Erythroblast (primary cell): ENCODE measurements at places on chromosomes 12 and 14.
A peak's percentile ranks its signal among the peaks of the same experiment; 100 is the strongest.

GRCh38 chr14:50606468-50606867, 46.5 kb downstream of the ATL1 start:
- no peak for DNase-seq

DNA sequence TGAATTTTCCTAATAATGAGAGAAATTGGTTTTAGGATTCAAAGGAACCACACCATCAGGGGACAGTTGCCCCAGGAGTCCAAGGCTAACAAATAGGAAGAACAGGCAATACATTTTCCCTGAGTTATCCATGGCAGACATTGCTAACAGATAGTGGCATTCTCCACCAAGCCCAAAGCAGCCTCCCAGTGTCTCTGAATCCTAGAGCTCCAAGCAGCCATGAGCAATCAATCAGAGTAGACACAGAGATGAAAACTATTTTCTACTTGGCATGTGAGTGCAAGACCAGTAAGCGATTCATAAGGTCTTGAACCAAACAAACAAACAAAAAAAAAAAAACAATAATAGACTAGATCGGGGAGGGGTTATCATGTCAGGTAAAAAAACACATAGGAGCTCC, 515.7 kb downstream of the MED13L start:
- DNase-seq, result no peak

GRCh38 chr12:41073633-41074472, 114.3 kb upstream of the PDZRN4 start:
- no peak for DNase-seq

DNA sequence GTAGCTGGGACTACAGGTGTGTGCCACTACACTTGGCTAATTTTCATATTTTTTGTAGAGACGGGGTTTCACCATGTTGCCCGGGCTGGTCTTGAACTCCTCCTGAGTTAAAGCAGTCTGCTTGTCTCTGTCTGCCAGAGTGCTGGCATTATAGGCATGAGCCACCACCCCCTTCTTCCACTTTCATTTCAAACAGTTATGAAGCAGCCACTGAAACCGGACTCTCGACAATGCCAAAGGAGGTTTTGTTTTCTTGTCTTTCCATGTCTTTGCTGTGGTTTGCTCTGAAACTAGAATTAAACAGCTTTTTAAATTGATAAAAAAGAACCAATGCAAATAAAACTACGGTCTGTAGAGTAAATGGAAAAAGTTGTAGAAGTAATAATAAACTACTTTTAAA, 30.4 kb downstream of the RAP1B start:
- DNase-seq, result no peak

DNA sequence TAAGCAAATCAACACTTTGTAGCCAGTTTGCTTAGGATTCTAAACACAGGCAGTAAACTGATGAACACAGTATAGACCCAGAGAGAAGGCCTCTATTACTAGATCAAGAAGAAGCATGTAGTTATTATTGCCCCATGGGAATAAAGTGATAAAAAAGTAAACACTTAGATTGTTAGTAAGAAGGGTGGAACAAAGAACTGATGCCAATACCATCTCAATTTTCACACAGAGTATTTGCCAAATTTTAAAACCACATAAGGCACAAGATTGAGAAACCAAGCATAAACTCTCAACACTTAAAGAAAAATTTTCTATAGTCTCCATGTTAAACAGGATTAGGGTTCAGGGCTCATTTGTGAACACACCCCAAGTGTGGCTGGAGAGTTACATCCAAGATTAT, 77.0 kb upstream of the SYT1 start:
- no peak for DNase-seq

- DNase-seq, result no peak
These were observed 53.7 kb upstream of the SCAF11 start for GRCh38 chr12:46043972-46044520.

DNA sequence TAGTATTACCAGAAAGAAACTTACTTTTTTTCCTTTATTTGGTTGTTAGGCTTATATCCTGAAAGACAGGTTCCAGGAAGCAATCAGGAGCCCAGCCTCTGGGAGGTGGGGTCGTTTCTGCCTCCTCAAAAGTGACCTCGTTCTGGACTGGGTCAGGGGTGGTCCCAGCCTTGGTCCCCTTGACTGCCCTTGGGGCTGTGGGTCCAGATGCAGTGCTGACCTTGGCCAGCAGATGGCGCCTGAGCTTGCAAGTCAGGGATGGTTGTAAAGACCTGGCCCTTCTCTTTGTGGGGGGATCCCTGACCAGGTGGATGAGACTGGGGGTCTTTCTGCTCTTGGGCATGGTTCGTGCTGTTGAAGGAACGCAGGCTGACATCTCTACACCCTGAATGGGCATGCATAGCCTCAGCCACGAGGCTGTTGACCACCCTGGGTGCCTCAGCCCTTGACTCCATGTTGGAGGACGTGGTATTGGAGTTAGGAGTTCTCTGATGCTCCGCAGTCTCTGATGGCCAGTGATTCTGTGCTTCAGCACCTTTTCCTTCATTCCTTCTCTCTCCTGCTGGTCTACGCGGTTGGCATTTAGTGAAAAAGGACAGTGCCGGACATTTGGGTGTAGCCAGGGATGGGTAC, 62.4 kb downstream of the ADCK1 start:
- DNase-seq, result peak; percentile 87

GRCh38 chr12:47361389-47362021, 281.7 kb upstream of the AMIGO2 start:
- DNase-seq, result peak; percentile 29

DNA sequence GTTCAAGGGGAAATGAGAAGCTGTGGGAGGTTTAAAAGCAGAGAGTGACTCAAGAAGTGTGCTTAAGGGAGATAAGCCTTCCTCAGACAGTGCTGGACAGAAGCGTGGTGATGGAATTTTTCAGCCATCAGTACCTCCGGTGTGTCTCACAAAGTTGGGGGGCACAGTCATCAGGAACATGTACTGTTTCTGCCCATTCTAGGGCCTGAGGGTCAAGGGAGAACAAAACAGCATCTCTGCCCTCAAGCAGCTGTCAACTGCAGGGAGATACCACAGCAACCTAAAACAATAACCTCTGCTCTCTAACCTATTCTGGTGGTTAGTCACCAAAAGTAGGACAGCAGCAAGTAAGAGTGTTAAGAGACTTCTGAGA, 2.0 kb upstream of the STON2 start:
- DNase-seq, result peak; percentile 71

- DNase-seq, result no peak
These were observed 108.8 kb downstream of the ETNK1 start for GRCh38 chr12:22733756-22734155.

- no peak for DNase-seq
These were observed 14.9 kb downstream of the CCDC63 start for GRCh38 chr12:110861729-110862128.

- DNase-seq, result no peak
These were observed 87.2 kb upstream of the SOX5 start for GRCh38 chr12:24036438-24037216.

- no peak for DNase-seq
These were observed 58.1 kb upstream of the KITLG start for GRCh38 chr12:88638388-88638787.

DNA sequence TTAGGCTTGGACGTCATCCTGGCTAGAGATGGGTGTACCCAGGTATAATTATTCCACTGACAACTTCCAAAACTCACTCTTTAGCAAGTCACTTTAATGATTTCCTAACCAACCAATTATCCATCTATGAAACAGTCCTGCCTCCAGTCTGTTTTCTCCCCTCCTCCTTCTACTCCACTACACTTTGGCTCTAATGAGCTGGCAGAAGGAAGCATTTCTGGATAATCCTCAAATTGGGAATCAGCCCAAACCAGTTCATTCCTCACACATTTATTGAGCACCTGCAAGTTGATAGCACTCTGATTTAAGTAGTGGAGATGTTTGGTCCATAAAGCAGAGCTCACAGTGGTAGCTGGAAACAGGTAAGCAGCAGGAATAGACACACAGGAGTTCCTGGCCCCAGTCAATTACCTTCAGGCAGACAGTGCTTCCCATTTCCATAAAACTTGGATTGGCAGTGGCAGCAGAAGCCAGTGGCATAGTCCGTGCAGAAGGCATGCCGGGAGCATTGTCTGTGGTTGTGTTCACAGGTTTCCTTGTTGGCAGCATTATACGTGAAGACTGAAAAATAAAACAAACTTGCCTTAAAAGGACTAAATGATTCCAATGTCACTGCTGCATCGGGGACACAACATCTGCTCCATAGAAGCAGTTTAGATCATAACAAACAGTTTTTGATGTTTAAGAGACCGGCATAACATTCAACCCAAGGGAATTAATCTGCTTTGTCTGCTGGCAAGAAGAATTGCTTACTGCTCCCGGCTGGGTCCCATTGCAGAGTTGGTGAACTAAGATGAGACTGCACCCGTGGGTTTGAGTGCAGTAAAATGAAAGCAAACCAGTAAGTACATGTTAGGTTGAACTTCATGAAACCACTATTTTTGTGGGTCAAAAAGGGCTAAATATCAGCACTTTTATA, 26.2 kb downstream of the NID2 start:
- DNase-seq, result no peak

- DNase-seq, result no peak
These were observed 124.6 kb upstream of the FRMD6 start for GRCh38 chr14:51527073-51527472.

DNA sequence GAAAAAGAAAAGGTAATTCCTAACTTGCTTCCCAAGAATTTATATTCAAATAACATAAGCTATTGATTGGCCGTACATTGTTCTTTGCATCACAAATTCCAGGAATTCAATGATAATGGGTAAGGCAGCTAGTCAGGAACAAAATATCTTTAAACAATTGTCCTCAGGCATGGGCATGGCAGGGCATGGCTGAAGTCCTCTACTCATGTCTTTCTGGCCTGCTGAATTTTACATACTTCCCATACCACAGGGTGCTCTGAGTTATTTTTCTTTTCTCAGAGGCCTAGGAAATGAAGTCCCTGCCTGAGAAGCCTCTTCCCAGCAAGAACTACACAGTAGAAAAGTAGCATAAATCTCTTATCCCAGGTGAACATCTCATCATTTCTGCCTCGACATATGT, 15.1 kb upstream of the DRAM1 start:
- no peak for DNase-seq

DNA sequence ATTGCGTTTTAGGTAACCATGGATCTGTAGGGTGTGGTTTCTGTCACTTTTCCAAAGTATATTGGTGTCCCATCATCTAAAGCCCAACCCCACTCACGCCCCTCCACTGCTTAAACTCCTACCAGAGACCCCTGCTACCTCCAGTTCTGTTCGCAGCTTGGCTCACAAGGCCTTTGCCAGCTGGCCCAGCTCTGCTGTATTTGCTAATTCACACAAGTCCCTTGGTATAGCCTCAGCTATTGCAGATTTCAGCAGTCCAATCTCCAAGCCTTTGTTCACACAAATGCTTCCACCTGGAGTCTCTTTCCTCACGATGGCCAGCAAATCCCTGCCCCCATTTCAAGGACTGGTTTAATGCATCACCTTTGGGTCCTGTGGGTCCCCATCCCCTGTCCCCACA, 24.2 kb downstream of the ISCA2 start:
- DNase-seq, result no peak

DNA sequence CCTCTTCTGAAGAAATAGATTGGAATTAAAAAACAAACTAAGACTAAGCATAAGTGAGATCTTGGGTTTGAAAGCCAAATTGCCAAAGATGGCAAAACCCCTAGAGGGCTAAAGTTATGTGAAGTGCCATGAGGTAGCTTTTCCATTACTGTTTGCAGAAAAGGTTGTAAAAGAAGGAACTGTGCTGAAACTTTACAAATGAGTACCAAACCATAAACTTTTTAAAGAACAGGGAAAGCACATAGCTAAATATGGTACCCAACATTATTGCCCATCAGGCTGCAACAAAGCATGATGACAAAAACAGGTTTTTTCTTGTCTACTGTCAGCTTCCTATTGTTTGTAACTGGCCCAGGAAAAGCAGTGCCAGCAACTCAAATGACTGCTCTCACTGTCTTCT, 224.2 kb downstream of the RAD51B start:
- DNase-seq, result no peak
